Left ventricle myocardium inferior (tissue), 1 donor: ENCODE measurements at places on chromosomes 3 and 15. TPM values are rescaled to one million over a fixed set of nuclear protein-coding genes. Genes with fewer than 3 reads are reported as not detected.

GRCh38 chr3:62032738-62033137 lies 340.6 kb downstream of the FEZF2 start:
- H3K4me3 ChIP-seq = no peak overlapping the region
- no peaks in the 10 kb centered on the region for H3K36me3 ChIP-seq
- peaks cover 49% of the 10 kb centered on the region for H3K4me1 ChIP-seq
- no peak for DNase-seq

DNA sequence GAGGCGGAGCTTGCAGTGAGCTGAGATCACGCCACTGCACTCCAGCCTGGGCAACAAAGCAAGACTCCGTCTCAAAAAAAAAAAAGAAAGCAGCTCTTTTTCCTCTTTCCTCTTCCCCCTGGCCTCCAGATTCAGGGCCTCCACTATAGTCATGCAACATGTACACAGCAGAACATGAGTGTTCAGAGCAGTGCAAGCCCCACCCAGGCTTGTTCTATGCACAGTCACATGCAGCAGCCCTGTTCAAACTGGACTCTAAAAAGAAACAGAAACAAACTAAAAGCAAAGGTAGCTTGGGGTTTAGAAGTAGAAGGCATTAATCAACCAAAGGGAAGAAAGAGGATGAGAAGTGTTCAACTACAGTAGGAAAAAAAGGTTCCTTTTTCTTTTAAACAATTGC lies 11.8 kb downstream of the SHQ1 start:
- H3K27me3 ChIP-seq = no peaks in the 10 kb centered on the region
- no peak for DNase-seq
- peaks cover 12% of the 10 kb centered on the region for H3K4me1 ChIP-seq
- no peak overlapping the region for H3K4me3 ChIP-seq
- H3K36me3 ChIP-seq = peaks cover 47% of the 10 kb centered on the region

DNA sequence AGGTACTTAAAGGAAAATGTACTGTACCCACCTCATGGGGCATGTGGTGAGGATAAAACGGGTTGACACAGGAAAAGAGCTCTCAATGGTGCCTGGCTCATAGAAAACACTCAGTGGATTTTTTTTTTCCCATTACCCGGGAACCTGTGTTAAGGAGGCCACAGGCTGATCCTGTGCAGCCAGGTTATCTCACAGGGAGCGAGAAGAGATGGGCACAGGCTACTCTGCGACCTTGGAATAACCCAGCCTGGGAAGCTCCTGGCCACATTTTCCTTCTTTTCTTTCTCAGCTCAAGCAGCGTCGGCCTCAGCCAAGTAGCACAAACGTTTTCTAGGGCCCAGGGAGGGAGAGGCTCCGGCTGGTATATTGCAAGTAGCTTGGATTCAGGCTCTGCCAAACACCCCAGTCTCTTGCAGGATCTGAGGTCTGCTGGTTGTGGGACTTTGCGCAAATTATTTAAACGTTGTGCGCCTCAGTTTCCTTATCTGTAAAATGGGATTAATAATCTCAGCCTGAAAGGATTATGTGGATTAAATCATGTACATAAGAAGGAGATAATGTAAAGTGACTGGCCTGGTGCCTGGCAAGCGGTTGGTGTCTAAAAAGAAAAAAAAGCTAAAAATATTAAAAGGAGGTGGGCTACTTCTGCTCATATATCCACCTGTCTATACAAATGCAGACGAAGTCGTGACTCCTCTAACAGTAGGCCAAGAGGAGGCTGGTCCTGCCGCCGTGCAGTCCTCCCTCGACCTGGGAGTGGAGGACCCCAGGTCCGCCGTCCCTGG lies 2.2 kb downstream of the FURIN start:
- peaks cover 74% of the 10 kb centered on the region for H3K4me1 ChIP-seq
- peak overlapping the region; percentile 93 for H3K4me3 ChIP-seq
- H3K27ac ChIP-seq = peak overlapping the region; percentile 98

DNA sequence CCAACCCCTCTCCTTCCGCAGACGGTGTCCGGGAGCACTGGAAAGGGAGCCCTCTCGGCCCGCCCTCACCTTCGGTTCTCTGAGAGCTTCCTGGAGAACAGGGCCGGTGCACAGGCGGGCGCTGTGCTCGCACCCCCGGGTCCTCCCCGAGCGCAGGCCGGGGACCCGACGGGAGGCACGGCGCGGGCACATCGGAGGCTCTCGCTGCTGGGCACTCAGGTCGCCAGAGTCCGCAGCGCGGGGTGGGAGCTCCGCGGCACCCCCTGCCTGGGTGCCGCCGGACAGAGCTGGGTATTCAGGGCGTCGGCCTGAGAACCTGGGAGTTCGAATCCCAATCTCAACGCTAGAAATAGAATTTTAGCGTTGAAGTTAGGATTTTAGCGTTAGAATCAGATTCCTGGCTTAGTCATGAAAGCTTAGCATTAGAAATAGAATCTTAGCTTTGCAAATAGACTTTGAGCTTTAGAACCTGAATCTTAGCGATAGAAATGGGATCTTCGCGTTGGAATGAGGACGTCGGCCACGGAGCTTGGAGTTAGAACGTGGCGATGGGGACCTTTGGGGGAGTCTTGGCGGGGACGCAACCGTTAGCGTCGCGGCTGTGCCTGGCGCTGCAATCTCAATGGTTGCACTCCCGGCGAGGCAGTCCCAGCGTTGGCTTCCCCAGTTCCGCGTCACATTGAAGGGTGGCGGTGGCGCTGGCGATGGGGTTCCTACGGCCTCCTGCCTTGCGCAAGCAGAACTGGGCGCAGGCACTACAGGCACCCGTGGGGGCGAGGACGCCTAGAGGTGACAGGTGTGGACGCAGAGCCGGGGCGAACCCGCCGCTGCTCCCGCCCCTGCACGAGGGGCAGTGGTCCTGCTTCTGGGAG lies 549 bp downstream of the TRH start:
- DNase-seq = peak; percentile 23
- peak overlapping the region; percentile 51 for H3K4me3 ChIP-seq
- peaks cover 78% of the 10 kb centered on the region for H3K27me3 ChIP-seq
- H3K27ac ChIP-seq = no peak overlapping the region
- peaks cover 18% of the 10 kb centered on the region for H3K4me1 ChIP-seq

DNA sequence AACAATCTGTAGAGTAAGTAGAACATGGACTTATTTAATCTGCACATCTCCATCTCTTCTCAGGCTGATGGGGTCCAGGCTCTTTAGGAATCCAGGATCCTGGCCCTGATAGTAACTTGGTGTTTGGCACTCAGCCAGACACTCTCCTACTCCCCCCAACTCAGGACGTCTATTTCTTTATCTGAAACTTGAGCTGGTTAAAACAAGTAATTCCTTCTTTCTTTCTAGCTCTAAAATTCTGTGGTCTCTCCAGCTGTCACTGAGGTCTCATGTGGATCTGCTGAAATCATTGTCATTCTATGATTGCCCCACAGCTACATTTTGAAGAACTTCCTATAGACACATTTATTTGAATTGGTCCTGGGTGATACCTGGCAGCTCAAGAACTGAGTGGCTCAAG lies 59.0 kb downstream of the TP63 start:
- no peak overlapping the region for H3K4me3 ChIP-seq
- no peak for DNase-seq
- H3K4me1 ChIP-seq = no peaks in the 10 kb centered on the region
- H3K27ac ChIP-seq = no peak overlapping the region
- H3K36me3 ChIP-seq = no peaks in the 10 kb centered on the region

GRCh38 chr3:134610432-134611385 lies 40.1 kb downstream of the KY start:
- H3K36me3 ChIP-seq = no peaks in the 10 kb centered on the region
- H3K27me3 ChIP-seq = no peaks in the 10 kb centered on the region

GRCh38 chr15:60343221-60343970 lies 54.4 kb downstream of the ANXA2 start:
- no peaks in the 10 kb centered on the region for H3K27me3 ChIP-seq
- no peak overlapping the region for H3K4me3 ChIP-seq
- H3K4me1 ChIP-seq = no peaks in the 10 kb centered on the region
- no peak overlapping the region for H3K27ac ChIP-seq
- no peak for DNase-seq

CD80 gene
- not detected for total RNA-seq

ATP13A5 gene
- total RNA-seq = not detected

XCR1 gene
- total RNA-seq = not detected

ZNF80 gene
- total RNA-seq = not detected

TRAT1 gene
- not detected for total RNA-seq
